ENCODE measurements at places on chromosomes 1 and 21. TPM values are rescaled to one million over a fixed set of nuclear protein-coding genes. Genes with fewer than 3 reads are reported as not detected.
A peak's percentile ranks its signal among the peaks of the same experiment; 100 is the strongest.

Gene CD1C
- total RNA-seq, result not detected

Gene GLMP
- 10.3 TPM for total RNA-seq

Gene RAB7B
- 0.54 TPM for total RNA-seq

Gene PDZK1
- total RNA-seq, result 0.91 TPM

Gene CFAP410
- 9.3 TPM for total RNA-seq

Gene FAM177B
- 0.18 TPM for total RNA-seq

Gene BEST4
- 0.27 TPM for total RNA-seq

Gene KLHDC7A
- not detected for total RNA-seq

Gene PYHIN1
- total RNA-seq, result not detected

Gene SLC37A1
- 24.4 TPM for total RNA-seq

Gene KIAA0040
- 1.00 TPM for total RNA-seq

DNA sequence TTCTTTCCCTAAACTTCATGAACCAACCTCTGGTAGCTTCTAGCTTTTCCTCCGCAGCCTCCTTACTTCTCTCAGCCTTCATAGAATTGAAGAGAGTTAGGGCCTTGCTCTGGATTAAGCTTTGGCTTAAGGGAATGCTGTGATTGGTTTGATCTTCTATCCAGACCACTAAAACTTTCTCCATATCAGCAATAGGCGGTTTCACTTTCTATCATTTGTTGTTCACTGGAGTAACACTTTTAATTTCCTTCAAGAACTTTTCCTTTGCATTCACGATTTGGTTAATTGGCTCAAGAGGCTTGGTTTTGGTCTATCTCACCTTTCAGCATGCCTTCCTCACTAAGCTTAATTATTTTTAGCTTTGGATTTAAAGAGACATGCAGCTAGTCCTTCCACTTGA lies 5.1 kb downstream of the URB2 start:
- DNase-seq, result no peak

DNA sequence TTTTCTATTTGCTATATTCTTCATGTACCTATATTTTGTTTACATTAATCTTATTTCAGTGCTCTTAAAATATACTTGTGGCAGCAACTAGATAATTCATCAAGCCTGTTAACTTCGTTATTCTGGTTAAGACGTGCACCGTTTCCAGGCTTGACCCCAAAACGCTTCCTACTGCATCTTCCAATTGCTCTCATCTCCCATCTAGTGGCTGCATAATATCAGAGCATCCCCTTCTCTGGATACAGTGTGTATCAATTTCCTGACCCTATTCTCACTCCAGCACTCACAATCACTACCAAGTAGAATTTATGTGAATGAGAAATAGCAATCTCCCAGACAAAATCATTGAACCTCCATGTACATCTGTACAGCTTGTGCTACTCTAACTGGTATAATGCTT lies 1280.3 kb upstream of the B3GALT2 start:
- DNase-seq, result no peak

DNA sequence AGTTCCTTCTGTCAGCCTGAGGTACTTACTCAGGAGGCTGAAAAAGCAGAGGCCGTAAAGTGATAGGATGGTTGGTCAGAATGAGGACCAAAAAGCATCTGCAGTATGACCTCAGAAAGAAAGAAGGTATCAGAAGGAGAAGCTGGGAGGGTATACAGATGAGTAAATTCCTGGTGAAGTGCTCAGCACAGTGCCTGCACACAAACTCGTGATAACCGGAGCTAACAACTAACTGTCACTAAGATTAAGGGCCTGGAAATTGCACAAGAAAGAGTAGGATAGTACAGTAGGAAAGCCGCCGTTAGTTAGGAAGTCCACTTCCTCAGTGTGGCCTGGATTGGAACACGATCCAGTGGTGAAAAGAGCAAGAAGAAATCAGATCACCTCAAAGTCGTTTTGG lies 62.6 kb downstream of the VPS26C start:
- no peak for DNase-seq

DNA sequence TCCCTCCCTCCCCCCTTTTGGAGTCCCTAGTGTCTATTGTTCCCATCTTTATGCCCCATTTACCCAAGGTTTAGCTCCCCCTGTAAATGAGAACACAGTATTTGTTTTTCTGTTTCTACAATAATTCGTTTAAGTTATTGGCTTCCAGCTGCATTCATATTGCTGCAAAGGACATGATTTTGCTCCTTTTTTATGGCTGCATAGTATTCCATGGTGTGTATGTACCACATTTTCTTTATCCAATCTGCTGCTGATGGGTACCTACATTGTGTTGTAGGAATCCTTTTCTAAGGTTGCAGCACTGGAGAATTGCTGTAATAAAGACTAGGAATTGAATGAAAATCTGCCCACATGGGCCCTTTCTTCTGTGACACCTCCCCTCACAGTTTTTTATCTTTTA lies 6.8 kb downstream of the SLC25A24 start:
- DNase-seq, result no peak

DNA sequence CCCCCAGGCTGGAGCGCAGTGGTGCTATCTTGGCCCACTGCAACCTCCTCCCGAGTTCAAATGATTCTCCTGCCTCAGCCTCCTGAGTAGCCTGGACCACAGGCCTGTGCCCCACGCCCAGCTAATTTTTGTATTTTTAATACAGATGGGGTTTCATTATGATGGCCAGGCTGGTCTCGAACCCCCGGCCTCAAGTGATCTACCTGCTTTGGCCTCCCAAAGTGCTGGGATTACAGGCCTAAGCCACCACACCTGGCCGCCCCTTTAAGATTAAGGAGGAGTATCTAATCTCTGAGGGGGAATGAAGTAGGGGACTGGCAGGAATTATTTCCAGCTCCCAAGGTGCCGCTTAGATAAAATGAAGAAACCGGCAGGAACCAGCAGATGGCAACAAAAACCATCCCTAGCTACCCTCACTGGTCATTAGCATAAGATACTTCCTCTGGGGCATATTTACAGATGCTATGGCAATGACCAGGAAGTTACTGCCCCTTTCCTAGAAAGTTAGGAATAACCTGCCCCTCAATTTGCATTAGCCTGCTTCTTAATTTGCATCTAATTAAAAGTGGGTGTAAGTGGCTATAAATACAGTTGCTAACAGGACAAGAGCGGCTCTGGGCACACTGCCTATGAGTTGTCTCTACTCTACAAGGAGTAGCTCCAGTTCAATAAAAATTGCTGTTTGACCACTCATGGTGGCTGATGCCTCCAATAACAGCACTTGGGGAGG lies 7.1 kb upstream of the NSUN4 start:
- no peak for DNase-seq

GRCh38 chr1:59752556-59753414 lies 62.0 kb upstream of the HOOK1 start:
- DNase-seq, result no peak

GRCh38 chr1:3727042-3727824 lies 25.0 kb upstream of the CCDC27 start:
- peak; percentile 40 for DNase-seq

DNA sequence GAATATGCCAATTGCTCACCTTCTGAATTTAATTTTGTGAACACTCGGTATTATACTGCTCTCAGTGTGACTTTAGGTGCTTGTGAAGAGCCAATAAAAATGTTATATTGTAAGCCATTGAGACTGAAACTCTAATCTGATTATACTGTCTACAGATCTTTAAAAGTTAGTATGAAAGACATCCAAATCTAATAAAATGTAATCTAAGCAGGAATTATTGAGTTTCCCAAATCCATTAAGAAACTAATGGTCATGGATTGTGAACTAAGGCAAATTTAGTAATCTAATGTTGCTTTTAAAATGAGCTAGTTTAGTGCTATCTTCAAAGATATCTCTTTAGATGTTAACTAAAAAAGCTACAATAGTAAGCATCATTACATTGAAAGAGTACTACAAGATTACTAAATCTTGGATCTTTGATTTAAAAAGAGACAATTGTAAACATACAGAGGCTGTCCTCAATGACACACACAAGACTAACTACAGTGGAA lies 1132.4 kb upstream of the B3GALT2 start:
- DNase-seq, result no peak

- no peak for DNase-seq
Measured at GRCh38 chr21:33116676-33117075, 46.7 kb downstream of the OLIG1 start.

GRCh38 chr1:22380024-22380785 lies 71.4 kb upstream of the ZBTB40 start:
- DNase-seq, result no peak

- no peak for DNase-seq
Measured at GRCh38 chr1:248007778-248008177, 5.7 kb upstream of the OR2L5 start.

GRCh38 chr21:44643741-44644310 lies 2.4 kb upstream of the KRTAP10-11 start:
- no peak for DNase-seq

- DNase-seq, result no peak
Measured at GRCh38 chr1:26894263-26894662, 4.2 kb upstream of the GPN2 start.

DNA sequence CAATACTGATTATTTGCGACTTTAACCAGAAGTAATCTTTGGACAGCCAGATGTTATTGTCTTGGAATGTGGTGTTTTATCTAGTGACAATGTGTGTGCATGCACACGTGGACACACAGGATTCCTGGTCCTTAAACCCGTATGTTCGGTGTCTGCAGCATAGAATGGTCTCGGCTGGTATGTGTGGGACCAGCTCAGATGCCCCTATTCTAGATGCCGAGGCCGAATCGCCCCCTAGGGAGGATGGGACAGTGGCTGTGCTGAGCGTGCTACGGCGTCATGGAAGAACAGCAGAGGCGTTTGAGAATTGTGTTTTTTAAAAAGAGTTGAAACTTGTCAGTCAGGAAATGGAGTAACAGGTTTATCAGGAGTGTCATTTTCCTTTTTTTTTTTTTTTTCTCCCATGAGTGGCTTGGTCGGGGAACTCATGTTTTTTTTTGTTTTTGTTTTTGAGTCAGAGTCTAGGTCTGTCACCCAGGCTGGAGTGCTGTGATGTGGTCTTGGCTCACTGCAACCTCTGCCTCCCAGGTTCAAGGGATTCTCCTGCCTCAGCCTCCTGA lies 30.1 kb downstream of the SKI start:
- no peak for DNase-seq
